ENCODE measurements at places on chromosomes 2 and 18.

GRCh38 chr2:2182551-2183071 is 148.5 kb downstream of the MYT1L start:
- DNase-seq = no peak

- DNase-seq = peak; percentile 31
Measured at GRCh38 chr2:27857417-27858172, 32.6 kb downstream of the RBKS start.

- no peak for DNase-seq
Measured at GRCh38 chr2:85066874-85067351, 66.3 kb upstream of the TCF7L1 start.

DNA sequence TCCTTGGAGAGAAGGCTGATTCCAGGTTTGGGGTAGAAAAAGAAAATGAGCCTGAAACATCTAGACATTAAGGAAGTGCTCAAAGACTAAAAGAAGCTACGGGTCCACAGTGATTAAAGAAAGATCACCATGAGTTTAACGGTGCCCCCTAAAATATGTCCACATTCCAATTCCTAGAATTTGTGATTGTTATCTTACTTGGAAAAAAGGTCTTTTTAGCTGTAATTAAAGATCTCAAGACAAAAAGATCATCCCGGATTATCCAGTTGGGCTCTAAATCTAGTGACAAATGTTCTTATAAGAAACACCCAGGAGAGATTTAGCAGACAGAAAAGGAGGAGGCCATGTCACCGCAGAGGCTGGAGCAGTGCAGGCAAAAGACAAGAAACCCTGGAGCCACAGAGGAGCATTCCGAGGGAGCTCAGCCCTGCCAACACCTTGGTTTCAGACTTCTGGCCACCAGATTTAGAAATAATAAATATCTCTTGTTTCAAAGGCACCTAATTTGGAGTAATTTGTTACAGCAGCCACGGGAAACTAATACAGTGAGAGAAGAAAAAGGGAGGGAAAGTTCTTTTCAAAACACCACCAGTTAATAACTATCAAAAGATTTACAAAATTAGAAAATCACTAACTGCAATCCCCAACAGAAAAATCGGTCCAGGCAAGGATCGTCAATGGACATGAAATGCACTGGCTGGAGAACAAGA is 8.5 kb downstream of the UXS1 start:
- no peak for DNase-seq

DNA sequence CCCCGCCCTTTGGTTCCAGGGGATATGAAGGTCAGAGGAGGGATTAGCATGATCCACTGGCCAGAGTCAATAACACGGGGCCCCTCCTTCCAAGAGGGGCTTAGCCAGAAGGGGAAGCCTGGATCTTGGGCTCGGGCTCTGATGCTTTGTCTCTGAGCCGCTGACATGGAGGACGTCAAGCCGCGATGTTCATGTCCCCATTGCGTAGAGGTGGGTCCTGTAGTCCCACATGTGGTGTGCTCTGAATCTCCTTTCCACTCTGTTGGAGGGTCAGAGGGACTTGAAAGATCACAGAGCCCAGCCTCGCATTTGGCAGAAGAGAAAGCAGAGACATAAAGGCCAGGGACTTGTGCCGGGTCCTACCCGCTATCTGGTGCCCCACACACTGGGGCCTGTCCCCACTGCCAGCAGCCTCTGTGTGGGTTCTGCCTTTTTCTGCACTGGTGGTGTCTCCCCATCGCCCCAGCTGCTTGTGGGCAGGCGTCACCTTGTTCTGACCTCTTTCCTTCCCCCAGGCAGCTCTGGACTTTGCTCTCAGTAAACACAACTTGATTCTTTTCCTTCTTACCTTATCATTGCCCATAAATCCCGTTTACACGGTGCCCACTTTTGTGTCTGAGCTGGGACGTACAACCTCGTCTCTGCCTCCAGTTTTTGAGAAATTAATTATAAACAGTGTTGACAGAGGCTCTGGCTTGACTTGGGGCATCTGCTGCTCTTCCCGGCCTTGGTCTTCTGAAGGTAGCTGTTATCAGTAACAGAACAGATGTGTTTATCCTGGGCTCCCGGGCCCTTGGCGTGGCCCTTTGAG is 48.8 kb downstream of the SH3BP4 start:
- no peak for DNase-seq

- no peak for DNase-seq
Measured at GRCh38 chr18:77708826-77709506, 459.3 kb downstream of the GALR1 start.

DNA sequence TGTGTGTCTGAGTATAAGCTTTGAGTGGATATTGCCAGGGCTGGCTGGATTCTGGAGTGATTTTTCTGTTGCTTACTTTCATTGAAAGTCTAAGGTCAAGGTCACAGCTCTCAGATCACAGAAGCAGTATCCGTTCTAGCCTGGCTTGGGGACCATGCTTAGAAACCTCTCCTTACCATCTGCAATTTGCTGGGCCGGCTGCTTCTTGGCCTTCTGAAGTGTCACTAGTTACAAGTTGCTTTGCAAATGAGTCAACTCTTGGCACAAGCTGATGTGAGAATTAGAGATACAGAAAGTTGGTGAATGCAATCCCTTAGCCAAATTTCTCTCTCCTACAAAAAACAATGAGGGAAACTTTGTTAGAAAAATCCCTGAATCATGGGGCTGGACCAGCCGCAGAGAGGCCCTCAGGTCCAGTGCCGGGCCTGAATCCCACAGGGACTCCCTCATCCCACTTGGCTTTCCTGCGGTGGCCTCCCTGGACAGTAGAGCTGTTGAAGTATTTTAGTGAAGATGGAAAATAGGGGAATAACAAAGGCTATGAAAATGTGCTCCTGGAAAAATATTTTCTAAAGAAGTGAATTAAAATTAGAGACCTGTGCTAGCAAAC is 92.7 kb upstream of the CNGA3 start:
- DNase-seq = no peak

DNA sequence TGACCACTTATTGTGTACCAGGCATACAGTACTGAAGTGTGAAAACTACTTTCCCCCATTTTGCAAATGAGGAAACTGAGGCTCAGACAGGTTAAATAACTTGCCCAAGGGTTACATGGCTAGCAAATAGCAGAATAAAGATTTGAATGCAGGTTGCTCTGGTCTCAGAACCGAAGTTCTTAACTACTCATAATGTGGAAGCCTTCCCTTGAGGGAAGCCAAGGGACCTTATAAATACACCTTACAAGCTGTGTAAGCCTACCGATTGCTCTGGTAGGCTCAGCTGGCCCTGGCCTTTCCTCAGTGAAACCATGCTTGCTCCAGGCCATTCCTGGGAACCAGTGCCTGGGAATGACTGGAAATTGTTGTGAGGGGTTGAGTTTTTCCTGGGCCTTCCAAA is 114.6 kb upstream of the CDCA7 start:
- DNase-seq = no peak

- DNase-seq = no peak
Measured at GRCh38 chr2:206586609-206587008, 55.7 kb upstream of the FAM237A start.

- no peak for DNase-seq
Measured at GRCh38 chr2:136207030-136207623, 89.2 kb upstream of the CXCR4 start.

DNA sequence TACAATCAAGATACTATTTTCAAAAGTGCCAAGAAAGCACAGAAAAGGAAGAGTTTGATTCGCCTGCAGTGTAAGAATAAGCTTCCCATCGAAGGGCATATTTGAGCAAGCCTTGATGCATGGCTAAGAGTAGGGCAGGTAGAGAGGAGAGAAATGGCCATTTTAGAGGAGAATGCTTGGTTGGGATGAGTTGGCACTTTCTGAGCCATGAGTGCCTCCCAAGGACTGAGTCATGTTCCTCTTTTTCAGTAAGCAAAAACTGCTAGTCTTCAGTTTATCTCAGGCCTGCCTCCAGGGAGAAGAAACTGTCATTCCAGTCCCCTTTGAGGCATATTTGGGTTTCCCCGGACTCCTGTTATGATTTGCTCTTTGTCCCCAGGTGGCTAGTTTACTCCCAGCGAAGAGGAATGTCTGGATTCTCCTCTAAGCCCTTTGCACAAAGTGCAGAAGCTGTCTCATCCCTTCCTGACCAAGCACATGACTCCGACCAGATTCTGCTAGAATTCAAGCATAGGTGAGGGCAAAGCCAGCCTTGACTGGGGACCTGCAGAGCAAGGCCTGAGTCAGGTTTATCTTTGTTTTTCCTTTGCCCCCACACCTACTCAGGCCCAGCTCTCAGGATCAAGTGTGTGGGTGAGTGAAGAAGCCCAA is 115.2 kb downstream of the TTC32 start:
- peak; percentile 34 for DNase-seq

- DNase-seq = no peak
Measured at GRCh38 chr2:10157293-10157692, 34.8 kb downstream of the RRM2 start.

DNA sequence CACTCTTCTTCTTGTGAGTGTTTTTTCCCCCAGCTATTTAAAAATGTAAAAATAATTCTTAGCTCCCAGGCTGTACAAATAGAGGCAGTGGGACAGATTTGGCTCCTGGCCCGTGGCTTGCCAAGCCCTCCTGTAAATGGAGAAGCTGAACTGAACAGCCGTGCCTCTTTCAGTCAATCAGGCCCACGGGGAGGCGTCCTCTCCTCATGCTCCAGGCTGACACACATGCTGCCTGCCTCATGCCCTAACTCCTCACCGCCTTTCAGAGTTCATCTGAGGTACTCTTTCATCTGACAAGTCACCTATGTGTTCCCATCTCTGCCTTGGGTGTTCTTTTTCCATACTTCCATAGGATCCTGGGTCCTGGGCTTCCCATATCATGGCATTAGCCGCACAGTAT is 58.9 kb downstream of the BMP10 start:
- no peak for DNase-seq

GRCh38 chr18:21387886-21388285 is 145.9 kb downstream of the GREB1L start:
- no peak for DNase-seq

GRCh38 chr2:65382776-65383357 is 49.5 kb downstream of the SPRED2 start:
- DNase-seq = peak; percentile 77

DNA sequence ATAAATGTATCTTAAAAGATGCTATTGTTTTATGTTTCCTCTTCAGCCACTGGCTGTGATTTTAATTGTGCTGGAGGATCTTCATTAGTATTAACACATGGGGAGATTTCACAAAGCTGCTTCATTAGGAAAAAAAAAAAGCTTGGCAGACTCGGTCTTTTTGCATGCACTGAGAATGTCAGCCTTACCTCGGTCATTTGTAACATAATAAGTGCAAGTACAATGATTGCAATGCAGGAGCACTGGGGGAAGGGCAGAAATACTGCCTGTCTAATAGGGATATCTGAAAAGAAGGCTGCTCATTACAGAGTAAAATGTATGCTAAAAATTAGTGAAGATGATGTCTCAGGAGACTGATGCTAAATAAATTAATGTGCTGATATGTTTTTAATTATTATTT is 1.3 kb upstream of the BAZ2B start:
- DNase-seq = no peak

DNA sequence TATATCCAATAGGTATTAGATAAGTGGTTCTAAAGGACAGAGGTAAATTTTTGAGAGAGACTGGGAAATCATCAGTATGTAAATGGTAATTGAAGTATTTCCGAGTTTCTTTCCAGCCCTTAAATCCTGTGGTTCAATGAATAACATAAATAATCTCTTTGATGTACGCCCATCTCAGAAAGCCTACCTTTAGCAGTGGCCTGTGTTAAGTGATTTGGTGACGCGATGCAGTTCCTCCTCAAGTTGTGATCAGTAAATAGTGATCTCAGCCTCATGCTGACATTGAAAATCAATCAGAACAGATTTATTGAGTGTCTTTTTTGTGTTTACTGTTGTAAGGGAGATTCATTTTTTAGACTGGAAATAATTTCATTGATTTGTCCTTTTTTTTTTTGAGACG is 137.2 kb upstream of the RASGRP3 start:
- DNase-seq = no peak

- DNase-seq = no peak
Measured at GRCh38 chr2:236874866-236875481, 210.7 kb upstream of the COPS8 start.

DNA sequence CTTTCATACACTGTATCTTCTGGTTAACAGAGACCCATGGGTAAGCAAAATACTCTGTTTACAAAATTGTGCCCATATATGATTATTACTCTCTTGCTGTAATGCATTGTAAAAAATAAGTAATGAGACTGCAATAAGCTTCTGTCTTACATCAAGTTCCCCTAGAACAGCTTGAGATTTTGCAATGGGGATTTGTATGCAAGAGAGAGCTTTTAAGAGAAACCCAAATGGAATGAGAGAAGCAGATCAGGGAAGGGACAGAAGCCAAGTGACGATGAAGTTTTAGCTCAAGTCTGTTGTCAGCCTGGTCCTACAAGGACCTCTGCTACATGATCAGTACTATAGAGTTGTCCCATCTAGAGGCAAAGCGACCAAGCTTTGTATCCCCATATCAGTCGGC is 218.1 kb upstream of the VWC2L start:
- DNase-seq = no peak

DNA sequence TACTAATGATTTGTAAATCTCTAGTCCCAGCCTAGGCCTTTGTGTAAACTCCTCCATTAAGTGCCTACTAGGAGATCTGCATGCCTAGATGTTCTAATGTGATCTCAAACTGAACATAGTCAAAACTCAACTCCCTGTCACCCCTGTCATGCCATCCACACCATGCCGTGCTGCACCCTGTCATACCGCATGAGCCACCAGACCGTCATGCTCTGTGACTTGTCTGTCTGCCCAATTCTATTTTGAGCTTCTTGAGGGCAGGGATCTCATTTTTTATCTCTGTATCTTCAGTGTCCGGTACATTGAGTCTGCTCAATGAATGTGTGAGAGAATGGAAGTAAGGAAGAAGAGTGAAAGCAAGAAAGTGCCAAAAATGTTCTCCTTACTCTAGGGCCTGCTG is 35.5 kb downstream of the GREB1L start:
- DNase-seq = no peak

- no peak for DNase-seq
Measured at GRCh38 chr2:214695789-214696188, 113.7 kb downstream of the BARD1 start.

DNA sequence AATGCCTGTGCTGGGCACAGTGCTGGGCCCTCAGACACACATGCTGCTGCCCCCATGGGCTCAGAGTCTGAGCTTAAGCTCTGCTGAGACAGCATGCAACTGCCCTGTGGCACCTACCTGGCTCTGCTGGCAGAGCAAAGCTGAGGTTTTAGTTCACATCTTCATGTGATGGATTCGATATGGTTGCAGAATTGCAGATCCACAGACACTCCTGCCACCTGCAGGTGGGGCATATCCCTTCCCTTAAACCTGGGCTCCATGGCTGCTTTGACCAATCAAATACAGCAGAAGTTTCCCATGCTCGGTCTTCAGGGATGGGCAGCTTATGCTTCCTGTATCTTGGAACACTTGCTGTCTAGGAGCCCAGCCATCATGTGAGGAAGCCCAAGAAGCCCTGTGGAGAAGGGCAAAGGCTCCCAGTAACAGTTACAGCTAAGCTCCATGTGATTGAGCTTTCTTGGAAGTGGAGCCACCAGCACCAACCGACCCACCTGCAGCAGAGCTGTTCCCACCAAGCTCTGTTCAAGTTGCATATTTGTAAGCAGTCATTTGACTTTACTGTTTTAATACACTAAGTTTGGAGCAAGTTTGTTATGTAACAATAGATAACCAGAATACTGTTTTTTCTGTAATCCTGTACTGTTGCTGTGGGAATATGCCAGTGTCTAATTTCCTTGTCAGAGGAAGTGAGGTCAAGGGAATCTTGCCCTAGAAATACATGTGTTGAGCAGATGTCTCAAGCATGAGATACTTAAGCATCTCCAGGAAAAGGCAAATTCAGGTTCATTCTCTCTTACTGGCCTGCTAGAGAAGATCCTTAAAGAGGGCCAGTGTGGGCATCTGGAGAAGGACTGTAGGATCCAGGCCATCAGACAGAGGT is 79.3 kb downstream of the SH3RF3 start:
- DNase-seq = no peak
